H7 (cell line): ENCODE measurements at places on chromosomes 7 and 10.

DNA sequence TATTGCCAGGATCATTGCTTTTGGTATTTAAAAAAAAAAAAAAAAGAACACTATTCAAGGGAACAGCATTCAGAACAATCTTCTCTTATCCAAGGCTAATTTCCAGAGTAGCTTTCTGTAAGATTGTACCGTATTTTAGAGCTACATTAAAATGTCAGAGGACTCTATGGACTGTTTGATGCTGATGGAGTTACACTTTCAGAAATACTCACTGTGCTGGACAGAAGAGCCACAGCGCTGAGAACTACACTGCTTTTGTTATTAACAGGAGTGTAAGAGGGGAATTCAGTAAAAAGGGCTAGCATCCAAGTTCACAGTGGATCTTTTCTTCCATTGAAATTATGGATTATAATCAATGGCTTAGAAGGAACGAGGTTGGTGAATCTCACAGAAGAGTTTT is 247.7 kb downstream of the AHR start:
- no peak for DNase-seq

- DNase-seq: no peak
Measured at GRCh38 chr7:114255404-114255841, 159.2 kb upstream of the FOXP2 start.

- no peak for DNase-seq
Measured at GRCh38 chr10:112507046-112507445, 60.0 kb downstream of the VTI1A start.

- DNase-seq: peak; percentile 82
Measured at GRCh38 chr7:14734839-14735321, 167.7 kb downstream of the DGKB start.

GRCh38 chr7:22252016-22252415 is 104.9 kb downstream of the RAPGEF5 start:
- DNase-seq: no peak

- DNase-seq: no peak
Measured at GRCh38 chr7:90180011-90180585, 25.8 kb downstream of the STEAP1 start.

GRCh38 chr7:4123823-4124222 is 558.3 kb upstream of the FOXK1 start:
- no peak for DNase-seq

GRCh38 chr7:123051916-123052315 is 56.4 kb upstream of the TAS2R16 start:
- no peak for DNase-seq

GRCh38 chr7:47447621-47448349 is 134.1 kb downstream of the TNS3 start:
- no peak for DNase-seq

DNA sequence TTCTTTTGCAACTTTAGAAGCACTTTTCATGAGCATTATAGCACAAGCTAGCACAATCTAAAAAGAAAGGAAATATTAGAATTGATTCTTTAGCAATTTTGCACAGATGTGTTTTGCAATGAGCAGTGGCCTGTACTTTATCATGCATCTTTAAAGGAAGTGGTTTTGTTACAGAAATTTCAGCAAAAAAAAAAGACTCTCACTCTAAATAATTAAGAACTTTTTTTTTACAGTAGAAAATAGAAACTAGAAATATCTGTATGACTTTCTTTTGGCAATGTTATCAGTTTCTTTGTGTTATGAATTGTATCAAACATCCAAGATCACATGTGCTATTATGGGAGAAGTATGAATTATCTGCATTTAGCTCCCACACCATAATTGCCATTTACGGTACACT is 195.7 kb upstream of the KLF6 start:
- DNase-seq: no peak

DNA sequence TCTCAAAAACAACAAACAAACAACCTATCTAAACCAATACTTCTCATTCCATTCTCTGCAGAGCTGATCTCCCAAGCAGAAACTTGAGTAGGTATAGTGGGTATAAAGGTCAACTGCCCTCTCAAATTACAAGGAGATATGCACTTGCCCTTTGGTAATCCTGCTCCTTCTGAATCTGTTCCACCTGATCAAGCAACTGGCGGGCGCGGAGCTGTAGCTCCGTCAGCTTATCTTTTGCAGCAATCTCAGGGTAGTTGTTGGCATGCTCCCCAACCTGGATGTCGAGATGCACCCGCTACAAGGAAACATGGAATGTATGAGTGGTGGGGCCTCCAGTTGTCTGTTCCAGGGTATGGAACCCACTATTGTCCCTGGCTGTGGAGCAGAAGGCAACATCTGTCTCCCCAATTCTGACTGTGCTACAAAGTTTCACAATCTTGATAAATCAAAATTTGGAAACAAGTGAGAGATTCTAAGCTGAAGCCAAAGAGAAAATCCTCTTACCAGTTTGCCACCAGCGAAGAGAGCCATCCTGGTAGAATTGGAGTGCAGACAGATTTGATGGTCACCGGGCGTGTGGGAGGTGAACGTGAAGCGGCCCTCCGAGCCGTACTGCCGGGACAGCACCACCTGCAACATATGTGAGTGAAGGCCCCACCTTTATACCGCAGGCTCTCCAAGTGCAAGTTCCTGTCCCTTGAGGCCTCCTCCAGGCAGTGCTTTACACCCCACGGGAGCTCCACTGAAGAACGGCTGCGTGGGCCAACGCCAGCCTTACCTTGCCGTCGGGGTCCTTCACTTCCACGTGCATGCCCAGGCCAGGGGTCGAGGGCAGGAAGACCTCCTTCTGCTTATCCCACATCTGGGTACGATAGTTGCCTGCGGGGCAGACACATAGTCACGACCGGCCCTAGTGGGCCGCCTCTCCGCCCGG is 819 bp downstream of the TMED4 start:
- peak; percentile 55 for DNase-seq

GRCh38 chr7:18873734-18874336 is 243.6 kb downstream of the TWIST1 start:
- DNase-seq: peak; percentile 23

GRCh38 chr10:3873728-3874461 is 88.9 kb upstream of the KLF6 start:
- DNase-seq: peak; percentile 41

GRCh38 chr10:34281661-34282582 is 533.2 kb downstream of the PARD3 start:
- no peak for DNase-seq

DNA sequence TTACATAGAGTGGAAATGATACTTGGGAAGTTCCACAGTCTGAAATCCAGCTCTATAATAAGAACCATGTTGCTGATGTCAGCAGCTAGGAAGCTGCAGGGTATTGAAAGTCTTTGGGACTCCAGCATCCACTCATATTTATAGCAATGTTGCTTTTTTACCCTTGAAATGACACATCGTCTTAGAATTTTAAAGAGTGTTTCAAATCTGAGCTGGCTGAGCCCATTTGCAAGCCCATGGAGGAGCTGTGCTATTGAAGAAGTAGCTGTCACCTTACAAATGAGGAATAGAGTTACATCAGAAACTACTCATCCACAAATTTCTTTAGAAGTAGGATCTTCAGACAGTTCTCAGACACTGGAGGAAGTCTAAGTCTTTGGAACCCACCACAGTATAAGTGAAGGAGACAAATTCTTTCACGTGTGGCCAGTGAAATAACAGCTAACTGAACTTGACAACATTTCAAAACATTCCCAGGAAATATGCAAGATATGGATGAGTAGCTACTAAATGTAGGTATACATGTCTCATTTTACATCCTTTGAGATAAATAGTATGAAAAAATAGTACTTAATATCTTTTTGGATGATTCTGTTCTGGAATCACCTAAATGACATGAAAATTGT is 203.6 kb downstream of the ZNF365 start:
- no peak for DNase-seq

DNA sequence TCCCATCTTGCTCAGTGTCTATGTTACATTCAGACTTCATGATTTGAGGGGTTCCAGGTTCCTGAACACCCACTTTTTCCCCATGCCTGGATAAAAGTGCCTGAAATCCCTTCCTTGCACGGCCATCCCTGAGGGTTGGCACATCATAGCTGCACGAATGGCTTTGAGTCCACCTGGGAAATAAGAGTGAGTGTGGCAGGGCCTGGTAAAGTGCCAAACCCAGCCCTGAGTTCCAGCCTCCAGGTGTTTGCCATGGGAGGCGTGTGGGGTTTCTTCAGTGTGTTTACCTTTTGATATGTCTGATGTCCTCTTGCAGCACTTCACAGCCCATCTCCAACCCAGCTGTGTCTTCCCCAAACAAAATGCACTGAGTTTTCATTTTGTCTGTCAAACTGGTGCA is 145.7 kb downstream of the PAXIP1 start:
- no peak for DNase-seq

- DNase-seq: no peak
Measured at GRCh38 chr7:112777406-112777805, 12.8 kb downstream of the TMEM168 start.

DNA sequence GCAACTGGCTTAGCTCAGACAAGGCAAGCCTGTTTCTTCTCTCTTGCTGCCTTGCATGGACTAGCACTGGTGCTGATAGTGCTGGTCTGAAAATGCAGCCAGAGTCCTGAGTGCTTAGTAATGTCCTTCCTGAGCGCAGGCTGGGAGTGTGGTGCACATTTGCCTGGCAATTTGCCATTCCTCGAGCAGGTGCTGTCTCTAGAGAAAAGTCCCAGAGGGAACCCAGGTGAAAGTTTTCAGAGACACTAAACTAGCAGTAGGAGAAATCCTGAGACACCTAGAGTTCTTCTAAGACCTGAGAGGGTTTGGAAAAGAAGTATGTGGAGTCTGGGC is 1.9 kb downstream of the SFTPD start:
- no peak for DNase-seq

- DNase-seq: peak; percentile 73
Measured at GRCh38 chr7:1992554-1992953, 240.2 kb downstream of the MAD1L1 start.

DNA sequence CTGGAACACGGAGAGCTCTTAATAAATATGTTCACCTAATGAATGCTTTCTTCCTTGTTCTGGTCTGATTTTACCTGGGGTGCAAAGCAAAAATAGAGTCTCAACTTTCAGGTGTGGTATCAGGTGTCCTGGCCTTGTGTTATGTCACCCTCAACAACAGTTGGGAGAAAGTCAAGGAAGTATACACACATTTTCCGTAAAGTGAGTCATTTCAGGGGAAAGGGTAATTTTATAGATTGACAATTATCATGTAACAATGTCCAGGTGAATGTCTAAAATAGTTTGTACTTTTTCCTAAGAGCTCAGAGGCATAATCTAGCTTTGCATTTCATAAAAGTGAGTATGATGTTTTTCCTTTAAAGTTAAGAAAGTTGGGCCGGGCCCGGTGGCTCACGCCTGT is 287.4 kb downstream of the SKIDA1 start:
- DNase-seq: no peak
